A549 (cell line): ENCODE measurements at places on chromosomes 6 and 20.

GRCh38 chr6:15949982-15950381 lies 178.9 kb upstream of the MYLIP start:
- no peak for DNase-seq

- no peak for DNase-seq
Observed at GRCh38 chr6:57283106-57283505, 34.3 kb upstream of the PRIM2 start.

DNA sequence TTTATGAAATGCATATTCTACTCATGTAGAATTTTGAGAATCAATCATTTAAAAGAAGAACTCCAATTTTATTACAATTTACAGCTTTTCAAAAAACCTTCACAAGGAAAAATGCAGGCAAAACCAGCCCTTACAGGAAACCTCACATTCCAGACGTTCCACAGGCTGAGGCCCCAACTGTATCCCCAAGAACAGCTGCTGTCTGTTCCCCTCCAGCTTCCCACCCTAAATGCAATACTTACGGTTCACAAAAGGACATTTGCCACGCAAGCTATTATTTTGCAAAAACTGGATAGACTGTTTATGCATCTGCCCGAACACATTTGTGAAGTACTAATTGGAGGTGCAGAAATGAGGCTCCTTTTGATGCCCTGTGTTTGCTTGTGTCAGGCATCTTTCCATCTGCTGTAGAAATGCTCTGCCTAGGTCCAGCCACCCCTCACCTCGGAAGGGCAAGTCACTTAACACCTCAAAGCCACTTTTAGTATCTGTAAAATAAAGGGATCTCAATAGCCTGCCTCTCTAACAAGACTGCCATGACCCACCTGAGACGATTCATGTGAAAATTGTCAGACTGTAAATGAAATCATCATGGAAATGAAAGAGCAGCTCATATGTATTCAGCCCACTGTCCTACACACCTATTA lies 26.5 kb downstream of the PDE10A start:
- DNase-seq = no peak

GRCh38 chr6:15340775-15341174 lies 94.9 kb downstream of the JARID2 start:
- DNase-seq = no peak

GRCh38 chr6:111481836-111482187 lies 1.2 kb downstream of the REV3L start:
- no peak for DNase-seq

- no peak for DNase-seq
Observed at GRCh38 chr6:2034256-2034655, 211.1 kb downstream of the GMDS start.

DNA sequence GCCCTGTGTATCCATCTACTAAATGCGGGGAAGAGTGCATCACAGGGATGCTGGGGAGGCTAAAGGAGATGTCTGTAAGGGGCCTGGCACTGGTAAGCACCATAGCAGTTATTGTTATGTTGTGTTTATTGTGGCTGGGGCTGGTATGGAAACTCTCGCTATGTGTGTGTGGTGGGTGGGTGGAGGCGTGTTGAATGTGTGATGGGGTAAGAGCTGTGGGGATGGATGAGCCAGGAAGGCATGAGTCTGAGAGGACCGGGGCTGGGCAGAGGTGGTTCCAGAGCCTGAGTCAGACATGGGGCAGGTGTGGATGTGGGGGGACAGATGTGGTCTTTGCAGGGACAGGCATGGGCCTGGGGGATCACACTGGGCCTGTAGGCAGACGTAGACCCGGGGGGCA lies 88.1 kb downstream of the GRM4 start:
- no peak for DNase-seq

DNA sequence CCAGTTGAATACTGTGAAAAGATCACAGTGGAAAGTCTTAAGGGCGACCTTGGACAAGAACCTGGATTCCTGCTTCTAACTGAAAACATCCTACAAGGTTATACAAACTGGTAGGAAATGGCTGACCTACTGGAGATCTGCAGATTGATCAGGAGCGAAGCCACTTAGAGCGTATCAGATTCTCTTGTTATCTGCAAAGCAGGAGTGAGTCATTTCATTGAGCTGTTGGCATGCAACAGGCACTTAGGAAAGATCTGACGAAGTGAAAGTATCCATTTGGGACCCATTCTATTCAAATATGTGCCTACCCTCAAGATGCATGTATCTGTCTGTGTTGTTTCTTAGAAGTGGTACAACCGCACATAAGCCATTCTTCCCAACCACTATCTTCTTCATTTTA lies 131.2 kb upstream of the RIN2 start:
- DNase-seq = no peak

GRCh38 chr6:122604676-122605075 lies 5.5 kb upstream of the PKIB start:
- DNase-seq = no peak
